CD4-positive, alpha-beta T cell treated with Interleukin-6 for 4 hours (primary cell): ENCODE measurements at places on chromosomes 5 and 9.

- no peak for DNase-seq
Measured at GRCh38 chr9:95887926-95888497, 12.5 kb downstream of the ERCC6L2 start.

GRCh38 chr9:79667120-79667519 is 95.4 kb downstream of the TLE4 start:
- DNase-seq = no peak

GRCh38 chr5:151151793-151152192 is 5.8 kb downstream of the ANXA6 start:
- no peak for DNase-seq

GRCh38 chr5:37063739-37064138 is 185.4 kb downstream of the CPLANE1 start:
- DNase-seq = no peak

GRCh38 chr9:124218438-124218982 is 39.2 kb upstream of the NEK6 start:
- no peak for DNase-seq
